ENCODE measurements at places on chromosomes 4 and X.

GRCh38 chr4:161813889-161814288 lies 349.9 kb downstream of the FSTL5 start:
- no peak for DNase-seq

GRCh38 chrX:113802837-113803236 lies 781.0 kb upstream of the HTR2C start:
- DNase-seq, result no peak

- DNase-seq, result no peak
These were observed 286.8 kb upstream of the UGT8 start for GRCh38 chr4:114311787-114312186.

DNA sequence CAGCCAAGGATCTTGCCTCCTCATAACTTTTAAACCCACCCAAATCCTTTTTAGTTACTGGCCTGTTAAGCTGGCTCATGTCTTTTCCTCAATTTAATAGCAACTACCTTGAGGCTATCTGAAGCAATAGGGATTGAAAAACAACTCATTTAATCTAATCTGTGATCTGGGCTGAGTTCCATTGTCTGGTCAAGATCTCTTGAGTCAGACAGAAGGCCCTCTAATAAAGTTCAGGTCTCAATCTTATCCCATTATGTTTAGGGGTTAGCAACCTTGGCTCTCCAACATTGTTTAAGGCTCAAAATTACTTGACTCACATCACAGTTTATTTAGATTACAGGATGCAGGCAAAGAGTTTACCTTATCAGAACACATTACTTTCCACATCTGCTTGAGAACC lies 436.1 kb downstream of the ANKRD50 start:
- DNase-seq, result no peak

DNA sequence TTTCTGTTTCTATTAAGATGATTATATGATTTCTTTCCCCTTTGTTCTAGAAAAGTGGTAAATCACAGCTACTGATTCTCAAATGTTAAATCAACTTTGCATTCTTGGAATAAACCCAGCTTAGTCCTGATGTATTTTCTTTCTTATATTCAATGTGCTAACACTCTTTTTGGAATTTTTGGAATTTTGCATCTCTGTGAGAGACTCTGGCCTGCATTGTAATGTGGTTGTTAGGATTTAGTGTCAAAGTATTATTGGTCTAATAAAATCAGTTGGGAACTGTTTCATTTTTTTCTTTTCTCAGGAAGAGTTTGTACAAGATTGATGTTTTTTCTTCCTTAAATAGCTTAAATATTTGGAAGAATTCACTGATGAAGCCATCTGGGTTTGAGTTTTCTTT lies 109.6 kb downstream of the KIT start:
- no peak for DNase-seq

DNA sequence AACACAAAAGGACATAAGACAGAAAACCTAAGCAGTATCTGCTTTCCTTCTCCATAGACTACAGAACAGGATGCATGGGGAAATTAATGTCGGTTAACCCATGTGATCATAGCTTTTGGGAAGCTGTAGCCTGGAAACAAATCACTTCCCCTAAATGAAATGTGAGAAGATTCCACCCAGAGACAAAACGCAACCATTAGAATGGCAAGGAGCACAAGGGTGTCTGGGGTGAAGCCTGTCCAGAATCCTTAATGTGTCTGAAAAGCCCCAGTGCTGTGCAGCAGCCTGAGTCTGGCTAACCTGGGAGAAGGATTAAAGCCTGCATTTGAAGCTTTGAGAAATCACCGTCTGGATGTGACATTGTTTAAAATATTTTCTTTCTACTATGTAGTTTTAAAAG lies 213.3 kb downstream of the ANKRD50 start:
- no peak for DNase-seq

DNA sequence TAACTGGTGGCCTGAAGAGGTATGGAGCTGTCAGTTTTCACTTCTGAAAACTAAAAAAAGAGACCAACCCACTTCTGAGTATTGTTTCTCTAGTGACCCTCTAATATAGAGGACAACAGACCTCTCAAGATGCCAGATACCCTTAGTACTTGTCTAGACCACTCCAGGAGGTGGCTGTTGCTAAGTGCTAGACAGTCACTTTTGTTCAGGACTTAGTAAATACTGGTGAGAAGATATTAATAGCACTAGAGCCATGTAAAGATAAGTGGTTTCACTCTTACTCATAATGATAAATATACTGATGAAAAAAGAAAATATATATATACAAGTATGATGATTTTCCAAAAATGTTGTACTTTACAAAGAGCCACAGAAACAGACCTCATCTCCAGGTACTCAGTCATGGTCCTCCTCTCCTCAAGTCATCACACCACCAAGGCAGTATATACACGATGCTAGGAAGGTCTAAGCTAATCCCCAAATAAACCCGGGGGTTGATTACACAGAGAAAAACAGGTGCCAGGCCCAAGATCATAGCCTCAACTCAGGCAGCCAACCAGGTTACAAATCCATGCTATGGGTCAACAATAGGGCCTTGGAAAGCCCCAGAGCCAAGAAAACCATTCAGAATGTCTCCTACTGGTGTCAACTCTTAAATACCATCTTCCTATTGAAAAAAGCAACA lies 66.9 kb downstream of the ARHGEF9 start:
- DNase-seq, result no peak

DNA sequence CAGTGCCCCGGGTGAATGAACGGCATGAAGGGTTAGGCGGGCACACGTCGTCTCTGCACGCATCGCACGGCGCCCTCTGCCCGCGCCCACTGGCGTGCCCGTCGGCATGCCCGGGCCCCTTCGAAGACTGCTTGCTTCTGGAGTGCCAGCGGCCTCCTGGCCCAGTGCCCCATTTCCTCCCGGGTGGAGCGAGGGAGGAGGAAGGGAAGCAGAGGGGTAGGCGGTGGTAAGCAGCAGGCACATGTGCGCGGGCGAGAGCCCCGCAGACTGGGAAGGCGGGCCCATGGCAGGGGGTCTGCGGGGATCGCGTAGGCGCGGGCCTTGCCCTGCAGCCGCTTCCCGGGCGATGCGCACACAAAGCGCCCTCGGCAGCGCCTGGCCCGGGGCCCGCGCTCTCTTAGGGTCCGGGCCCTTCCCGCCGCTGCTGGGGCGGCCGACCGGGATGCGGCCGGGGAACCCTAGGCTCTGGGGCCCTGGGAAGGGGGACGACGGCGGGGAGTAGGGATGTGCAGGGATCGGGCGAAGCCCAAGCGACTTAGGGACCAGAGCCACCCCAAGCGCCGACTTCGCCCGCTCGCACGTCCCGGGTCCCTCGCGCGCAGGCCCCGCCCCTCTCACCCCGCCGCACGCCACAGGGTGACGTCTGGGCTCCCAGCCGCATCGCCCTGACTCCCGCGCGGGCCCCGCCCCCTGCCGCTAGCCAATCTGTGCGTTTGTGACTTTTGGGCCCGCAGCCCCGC lies 866 bp upstream of the EMD start:
- peak; percentile 77 for DNase-seq

- DNase-seq, result no peak
These were observed at the start of gene TAF7L for GRCh38 chrX:101290957-101291603. TAF7L (minus strand) TSS chrX:101291334; CDS start chrX:101287543, 3,791 bp downstream.

- no peak for DNase-seq
These were observed 174.7 kb downstream of the UGT8 start for GRCh38 chr4:114773339-114773738.

- DNase-seq, result no peak
These were observed 1.8 kb downstream of the PPP2R3B start for GRCh38 chrX:384861-385260.

DNA sequence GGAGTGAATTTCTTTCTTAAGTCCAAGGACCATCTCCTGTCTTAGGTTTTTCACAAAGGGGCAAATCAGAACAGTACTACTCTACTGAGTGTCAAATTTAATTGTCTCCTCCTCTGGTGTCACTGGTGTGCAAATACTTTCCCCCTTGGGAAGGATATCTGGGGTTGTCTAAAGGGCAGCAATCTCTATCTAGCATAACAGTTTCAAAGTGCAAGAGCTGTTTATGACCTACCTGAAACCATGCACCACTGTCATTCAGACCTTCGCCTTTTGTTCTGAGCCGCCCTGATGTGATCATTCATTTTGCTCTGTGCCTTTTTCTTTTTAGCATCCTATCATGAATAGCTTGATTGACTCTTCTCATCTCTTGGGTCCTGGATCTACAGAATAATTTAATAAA lies 39.3 kb downstream of the IL1RAPL1 start:
- DNase-seq, result no peak

- DNase-seq, result no peak
These were observed 1964.0 kb downstream of the PCDH7 start for GRCh38 chr4:32684160-32684559.

DNA sequence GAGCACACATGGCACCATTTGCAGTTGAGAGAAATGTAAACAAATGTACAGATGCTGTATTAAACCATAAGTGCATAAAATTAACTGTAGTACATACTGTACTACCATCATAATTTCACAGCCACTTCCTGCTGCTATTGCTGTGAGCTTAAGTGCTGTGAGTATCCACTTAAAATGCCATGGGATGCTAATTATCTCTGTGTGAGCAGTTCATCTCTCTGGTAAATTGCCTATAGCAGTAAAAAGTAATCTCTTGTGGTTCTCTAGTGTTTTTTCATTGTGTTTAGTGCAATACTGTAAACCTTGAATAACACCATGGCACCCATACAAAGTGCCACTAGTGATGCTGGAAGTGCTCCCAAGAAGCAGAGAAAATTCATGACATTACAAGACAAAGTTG lies 9.9 kb upstream of the SCOC start:
- DNase-seq, result no peak

DNA sequence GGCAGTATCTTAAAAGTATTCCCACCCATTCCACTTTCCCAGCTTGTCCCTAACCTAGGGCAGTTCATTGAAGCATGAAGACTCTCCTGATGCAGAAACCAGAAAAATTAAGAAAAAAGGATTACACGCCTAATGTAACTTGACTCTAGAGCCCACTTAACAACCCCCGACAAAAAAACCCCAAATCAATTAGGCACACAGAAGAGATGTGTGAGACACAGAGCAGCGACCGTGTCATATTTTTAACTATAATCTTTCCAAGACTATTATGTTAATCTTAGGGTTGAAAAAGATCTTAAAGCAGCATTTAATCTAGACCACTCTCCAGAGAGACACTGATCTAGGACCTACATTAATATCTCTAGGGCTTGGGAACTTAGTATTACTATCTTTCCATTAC lies 1.3 kb downstream of the YTHDC1 start:
- DNase-seq, result no peak

- DNase-seq, result no peak
These were observed 73.0 kb upstream of the SCOC start for GRCh38 chr4:140300271-140300970.

DNA sequence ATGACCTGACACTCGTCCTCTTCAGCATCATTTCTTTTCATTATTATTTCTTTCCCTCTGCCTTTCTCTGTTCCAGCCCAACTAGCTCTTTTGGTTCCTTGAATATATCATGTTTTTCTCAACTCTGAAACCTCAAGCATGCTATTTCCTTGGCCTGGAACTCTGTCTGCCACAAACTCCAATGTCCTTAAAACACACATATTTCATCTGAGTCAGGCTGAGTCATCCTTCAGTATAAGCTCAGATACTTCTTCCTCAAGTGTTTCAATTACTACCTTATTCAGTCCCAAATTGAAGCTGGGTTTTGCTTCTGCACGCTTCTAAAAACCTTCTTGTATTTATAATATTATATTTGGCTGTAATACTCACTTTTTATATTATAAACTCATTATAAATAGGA lies 424.2 kb downstream of the PDGFC start:
- no peak for DNase-seq
